Right cardiac atrium (tissue), 5 donors: ENCODE measurements at places on chromosomes 5 and 9. TPM values are rescaled to one million over a fixed set of nuclear protein-coding genes. Genes with fewer than 3 reads are reported as not detected.

Gene CEMIP2
- total RNA-seq: 39.9 TPM

Gene PCDHB9
- 1.7 TPM for total RNA-seq

- DNase-seq: no peak
Measured at GRCh38 chr5:10733426-10733825, 27.6 kb downstream of the DAP start.

DNA sequence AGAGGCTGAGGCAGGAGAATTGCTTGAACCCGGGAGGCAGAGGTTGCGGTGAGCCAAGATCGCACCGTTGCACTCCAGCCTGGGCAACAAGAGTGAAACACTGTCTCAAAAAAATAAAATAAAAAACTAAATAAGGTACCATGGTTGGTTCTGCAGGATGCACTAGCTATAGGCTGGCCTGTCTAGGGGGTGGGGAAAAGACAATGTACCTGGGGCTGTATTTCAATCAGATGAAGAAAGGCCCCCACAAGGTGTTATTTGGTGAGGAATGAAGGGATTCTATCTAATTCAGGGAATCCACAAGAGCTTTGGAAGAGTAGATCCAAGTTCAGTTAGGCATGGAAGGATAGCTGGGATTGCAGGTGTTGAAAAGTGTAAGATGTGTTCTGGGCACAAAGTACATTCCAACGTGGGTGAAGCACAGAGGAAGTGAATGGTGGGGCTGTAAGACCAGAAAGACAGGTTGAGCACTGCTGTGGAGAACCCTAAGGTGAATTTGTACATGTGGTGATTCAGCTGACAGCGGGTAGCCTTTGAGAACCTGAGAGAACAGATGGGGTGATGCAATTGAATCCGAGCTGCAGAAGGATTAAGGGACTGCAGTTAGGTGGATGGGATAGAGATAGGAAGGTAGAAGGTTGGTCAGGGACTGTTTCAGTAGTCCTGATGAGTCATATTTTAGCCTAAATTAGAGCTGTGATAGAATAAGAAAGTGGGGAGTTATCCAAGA is 71.8 kb downstream of the CAST start:
- DNase-seq: no peak

DNA sequence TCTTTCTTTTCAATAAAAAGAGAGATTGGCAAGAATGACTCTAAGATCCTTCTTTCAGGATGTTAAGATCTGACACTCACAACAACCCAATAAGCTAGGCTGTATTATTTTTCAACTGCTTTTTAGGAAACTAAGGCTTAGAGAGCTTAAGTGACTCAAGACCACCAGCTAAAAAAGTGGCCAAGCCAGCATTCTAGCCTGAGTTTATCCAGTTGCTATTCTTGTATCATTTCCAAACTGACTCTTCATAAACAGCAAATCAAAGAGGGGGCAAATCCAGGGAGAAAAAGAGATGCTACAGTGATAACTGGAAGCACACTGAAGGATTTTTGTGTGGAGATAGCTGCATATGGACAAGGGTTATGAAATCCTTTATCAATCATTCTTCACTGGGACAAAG is 47.1 kb downstream of the TMEM252 start:
- DNase-seq: no peak

GRCh38 chr5:148934895-148935400 is 108.5 kb downstream of the ADRB2 start:
- no peak for DNase-seq

DNA sequence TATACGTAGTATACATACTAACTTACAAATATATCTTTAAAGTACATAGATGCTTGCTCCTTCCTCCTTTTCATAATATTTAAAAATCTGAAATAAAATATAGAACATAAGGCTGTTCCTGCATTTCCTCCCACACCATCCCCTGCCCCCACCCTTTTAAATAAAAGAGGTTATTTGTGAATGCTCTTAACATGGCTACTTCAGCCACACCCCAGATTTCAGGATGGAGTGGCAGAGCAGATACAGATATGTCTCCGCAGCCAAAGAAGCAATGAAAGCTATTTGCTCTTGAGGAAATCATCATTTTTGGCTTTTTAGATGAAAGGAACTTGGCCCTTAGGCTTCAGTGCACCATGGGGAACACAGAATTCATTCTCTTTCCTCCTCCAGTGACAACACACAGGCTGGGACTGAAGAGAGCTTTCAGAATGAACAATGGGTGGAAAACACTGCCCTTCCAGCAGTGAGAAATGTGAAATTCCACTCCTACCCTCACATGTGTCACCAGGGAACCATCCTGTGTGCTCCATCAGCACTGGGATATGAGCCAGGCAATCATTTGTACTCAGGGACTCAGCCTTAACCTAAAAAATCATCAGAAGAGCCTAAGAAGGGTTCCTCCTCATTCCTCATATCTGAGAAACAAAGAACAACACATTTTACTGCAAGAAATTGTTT is 134.3 kb downstream of the PPP2R2B start:
- no peak for DNase-seq

DNA sequence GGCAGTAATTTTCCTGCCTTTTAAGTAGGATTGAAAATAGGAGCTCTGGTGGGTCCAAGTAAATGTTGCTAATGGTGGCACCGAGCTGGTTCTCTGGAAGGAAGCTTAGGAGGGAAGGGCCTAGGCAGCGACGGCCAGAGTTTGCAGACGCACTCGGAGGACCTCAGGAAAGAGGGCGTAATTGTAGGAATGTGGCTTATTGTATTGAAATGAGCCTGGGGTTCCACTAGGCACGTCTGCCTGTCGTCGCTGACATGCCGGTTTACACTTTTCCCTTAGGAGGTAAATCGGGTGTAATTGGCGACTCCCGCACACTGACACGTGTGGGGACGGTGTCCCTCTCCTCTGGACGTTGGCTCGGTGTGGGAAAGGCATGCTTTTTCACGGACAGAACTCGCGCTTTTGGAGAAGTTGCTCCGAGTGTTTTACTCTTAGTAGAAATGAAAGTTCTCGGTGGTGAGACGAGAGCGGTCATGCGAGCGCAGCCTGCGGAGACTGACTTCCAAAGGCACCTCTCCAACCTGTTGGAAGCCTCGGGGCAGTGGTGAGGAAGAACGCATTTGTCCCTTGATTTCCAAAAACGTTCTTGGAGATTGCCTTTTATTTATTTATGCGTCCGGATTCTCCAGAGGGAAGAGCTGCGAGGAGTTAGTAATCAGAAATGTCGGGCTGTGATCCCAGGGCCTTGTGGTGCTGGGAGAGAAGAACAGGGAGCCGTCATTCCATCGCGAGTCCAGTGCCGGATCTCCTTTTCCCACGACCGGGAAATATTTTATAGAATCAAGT is 1.3 kb downstream of the NR4A3 start:
- DNase-seq: peak; percentile 25

- peak; percentile 34 for DNase-seq
Measured at GRCh38 chr9:136321561-136321960, 5.8 kb upstream of the GPSM1 start.
